ENCODE measurements at places on chromosomes 7 and 10.

DNA sequence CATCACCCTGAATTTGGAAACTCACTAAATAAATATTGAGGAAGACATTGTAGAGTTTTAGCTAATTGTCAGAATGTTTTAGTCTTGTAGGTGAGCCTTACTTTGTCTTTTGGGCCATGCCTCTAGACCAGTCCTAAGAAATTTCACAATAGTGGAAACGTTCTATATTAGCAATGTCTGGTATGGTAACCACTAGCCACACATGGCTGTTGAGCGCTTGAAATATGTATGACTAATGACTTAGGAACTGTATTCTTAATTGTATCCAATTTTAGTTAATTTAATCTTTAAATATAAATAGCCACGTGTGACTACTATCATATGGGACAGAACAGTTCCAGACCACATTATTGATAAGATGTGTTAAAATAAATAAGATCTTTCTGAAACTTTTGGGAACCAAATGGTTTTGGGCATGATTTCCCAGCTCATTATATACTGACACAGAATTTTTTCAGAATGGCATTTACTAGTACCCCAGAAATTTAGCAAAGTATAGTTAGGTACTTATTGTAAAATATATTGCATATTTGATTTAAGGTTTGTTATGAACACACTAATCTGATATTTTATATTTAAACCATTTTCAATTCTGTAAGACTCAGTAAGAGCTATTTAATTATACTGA lies 95.0 kb downstream of the VPS50 start:
- no peak for DNase-seq

DNA sequence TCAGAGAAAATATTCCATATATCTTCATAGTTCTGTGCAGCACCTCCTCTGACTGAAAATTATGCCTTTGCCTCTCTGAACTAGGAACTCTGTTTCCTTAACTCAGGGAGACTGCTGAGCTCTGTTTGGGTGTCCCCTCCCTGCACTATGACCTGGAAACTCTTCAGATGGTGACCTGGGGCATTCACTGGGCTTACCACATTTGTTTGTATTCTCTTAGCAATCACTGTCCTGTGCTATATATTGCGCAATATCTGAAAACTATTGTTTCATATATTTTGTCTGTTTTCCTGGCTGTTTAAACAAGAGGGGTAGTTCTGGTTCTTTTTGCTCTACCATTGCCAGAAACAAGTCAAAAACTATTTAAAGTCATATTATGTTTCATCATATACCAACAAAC lies 181.8 kb upstream of the KIAA1217 start:
- DNase-seq: no peak

GRCh38 chr10:110323503-110323902 lies 18.8 kb upstream of the SMNDC1 start:
- DNase-seq: peak; percentile 51

- no peak for DNase-seq
Measured at GRCh38 chr10:122590153-122590552, 29.6 kb downstream of the DMBT1 start.

- peak; percentile 18 for DNase-seq
Measured at GRCh38 chr10:23695825-23696420, 257.0 kb downstream of the OTUD1 start.

DNA sequence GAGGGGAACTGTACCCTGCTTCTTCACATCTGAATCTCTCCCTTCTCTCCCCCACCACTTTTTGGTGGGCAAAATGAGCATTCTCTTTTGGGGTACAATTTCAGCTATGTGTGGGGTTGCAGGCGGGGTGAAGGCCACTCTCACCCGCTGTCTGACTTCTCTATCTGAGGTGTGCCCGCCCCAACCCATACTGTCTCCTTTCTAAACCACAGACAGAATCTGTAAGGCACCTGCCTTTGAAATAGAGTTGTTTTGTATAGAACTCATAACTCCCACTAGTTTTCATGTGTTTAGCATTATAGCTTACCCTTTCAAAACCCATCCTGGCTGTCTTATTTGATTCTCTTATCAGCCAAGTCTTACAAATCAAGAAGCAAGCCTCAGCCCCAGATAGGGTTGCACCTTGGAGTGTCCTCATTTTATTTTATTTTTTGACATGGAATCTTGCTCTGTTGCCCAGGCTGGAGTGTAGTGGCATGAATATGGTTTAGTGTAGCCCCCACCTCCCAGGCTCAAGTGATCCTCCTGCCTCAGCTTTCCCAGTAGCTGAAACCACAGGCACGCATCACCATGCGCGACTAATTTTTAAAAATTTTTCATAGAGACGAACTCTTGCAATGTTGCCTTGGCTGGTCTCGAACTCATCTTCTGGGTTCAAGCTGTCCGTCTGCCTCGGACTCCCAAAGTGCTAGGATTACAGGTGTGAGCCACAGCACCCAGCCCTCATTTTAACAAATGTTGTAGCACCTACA lies 11.9 kb downstream of the TSPAN14 start:
- DNase-seq: no peak

GRCh38 chr10:47244560-47245500 lies 55.2 kb upstream of the GDF10 start:
- no peak for DNase-seq

DNA sequence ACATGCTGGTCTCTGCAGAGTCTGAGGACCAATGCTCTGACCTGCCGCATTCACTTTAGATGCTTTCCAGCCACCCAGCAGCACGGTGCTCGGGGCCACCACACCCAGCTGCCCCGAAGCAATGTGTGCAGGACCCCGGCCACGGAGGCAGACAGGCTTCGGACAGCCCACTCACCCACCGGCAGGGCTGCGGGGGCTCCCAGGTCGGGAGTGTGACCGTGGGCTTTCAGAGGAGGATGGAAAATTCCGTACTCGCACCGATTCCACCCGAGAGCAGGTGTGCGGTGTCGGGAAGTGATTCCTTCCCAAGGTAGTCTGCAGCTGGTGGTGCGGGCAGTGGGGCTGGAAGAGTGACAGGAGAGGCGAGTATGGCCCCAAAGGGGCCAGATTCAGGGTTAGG lies 190.9 kb downstream of the DNAJB6 start:
- DNase-seq: no peak

- DNase-seq: no peak
Measured at GRCh38 chr7:50712252-50713122, 70.2 kb downstream of the GRB10 start.

DNA sequence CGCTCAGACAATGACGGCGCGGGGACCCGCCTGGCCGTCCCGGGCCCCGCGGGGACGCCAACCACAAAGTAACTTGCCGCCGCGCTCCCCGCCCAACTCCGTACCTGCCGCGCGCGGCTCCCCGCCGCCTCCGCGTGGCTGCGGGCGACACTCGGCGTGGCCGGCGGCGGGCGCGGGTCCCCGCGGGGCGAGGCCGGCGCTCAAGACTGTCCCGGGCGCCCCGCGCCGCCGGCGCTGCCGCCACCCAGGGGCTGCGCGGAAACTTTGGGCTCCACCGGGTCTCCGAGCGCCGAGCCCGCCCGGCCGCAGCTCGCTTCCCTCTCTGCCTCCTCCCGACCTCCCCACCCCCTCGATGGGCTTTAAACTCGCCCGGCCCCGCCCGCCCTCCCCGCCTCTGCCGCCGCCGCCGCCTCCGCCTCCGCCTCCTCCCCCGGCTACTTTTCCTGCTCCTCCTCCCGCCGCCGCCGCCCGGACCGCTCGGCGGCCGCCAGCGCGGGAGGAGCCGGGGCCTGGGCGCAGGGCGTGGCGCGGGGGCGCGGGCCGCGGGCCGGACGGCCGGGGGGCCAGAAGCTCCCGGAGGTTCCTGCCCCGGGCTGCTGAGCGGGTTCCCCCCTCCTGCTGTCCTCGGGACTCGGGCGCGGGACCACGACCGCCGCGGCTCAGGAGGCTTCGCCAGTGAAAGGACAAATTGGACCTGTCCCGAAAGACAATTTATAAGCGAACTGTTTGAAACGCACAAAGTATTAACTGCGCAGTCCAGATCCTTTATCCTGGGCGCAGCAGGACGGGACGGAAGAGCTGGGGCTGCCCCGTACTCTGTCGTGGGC lies 10.6 kb upstream of the GRB10 start:
- peak; percentile 80 for DNase-seq

DNA sequence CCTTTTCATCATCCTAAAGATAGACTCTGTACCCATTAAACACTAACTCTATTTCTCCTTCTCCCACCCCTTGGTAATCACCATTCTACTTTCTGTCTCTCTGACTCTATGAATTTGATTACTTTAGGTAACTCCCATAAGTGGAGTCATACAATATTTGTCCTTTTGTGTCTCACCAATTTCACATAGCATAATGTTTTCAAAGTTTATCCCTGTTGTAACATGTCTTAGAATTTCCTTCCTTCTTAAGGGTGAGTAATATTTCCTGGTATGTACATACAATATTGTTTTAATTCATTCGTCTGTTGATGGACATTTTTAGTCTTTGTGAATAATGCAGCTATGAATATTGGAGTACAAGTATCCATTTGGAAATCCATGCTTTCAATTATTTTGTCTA lies 50.9 kb upstream of the CDCA7L start:
- DNase-seq: no peak

GRCh38 chr10:71852355-71852937 lies 1.4 kb upstream of the PSAP start:
- DNase-seq: no peak

GRCh38 chr10:2575460-2575859 lies 491.9 kb upstream of the PFKP start:
- DNase-seq: peak; percentile 18

DNA sequence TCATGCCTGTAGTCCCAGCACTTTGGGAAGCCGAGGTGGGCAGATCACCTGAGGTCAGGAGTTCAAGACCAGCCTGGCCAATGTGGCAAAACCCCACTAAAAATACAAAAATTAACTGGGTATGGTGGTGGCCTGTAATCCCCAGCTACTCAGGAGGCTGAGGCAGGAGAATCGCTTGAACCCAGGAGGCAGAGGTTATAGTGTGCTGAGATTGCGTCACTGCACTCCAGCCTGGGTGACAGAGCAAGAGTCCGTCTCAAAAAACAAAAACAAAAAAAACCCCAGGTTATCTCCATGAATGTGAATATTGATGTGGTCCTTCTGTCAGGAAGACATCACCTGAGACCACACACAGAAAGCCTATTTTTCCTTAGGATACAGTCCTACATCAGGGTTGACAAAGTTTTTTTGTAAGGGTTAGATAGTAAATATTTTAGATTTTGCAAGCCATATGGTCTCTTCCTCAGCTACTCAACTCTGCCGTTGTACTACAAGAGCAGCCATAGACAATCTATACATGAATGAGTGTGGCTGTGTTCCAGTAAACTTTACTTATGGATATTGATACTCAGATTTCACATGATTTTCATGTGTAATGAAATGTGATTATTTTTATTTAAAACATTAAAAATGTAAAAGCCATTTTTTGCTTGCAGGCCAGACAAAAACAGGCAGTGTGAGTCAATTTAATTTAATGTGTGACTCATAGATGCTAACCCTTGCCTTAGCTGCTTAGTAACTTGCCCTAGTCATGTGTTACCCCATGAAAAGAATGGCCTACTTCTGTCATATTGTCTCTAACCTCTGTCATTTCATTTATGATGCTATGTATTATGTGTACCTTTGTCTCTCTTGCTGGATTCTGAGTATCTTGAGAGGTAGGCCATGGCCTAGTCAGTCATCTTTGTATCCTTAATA lies 78.1 kb downstream of the TPST1 start:
- DNase-seq: no peak

GRCh38 chr7:91187061-91187460 lies 77.2 kb upstream of the FZD1 start:
- no peak for DNase-seq

DNA sequence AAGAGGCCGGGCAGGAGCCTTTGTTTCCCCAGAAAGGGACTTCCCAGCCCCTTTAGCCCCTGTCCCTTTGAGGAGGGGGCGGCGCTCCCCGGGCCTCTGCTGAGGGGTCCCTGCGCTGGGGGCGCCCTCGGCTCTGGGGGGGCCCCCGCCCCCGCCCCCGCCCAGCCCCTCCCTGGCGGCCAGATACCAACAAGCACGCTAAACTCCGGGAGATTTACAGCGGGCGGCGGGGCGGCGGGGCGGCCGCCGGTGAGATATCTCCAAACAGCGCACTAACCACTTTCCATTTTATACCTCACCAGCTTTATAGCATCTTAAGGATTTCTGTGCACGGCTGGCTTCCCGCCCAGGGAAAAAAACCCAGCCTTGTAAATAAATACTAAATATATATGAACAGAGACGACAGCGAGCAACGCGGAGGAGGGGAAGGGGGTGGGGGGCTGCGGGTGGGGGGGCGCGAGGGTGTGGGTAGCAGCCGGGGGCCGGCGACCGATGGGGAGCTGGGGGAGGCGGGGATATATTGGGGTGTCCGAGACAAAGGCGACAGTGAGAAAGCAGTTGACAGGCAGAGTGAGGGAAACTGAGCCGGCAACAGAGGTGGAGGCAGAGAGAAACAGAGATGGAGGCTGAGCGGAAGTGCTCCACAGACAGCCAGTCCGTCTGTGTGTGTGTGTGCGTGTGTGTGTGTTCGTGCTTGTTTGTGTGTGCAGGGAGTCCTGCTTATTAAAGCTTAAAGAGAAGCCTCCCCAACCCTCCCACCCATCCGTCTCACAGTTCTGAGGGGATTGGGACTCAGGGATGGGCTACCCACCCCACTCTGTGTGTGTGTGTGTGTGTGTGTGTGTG lies 85.8 kb downstream of the HIF1AN start:
- no peak for DNase-seq

DNA sequence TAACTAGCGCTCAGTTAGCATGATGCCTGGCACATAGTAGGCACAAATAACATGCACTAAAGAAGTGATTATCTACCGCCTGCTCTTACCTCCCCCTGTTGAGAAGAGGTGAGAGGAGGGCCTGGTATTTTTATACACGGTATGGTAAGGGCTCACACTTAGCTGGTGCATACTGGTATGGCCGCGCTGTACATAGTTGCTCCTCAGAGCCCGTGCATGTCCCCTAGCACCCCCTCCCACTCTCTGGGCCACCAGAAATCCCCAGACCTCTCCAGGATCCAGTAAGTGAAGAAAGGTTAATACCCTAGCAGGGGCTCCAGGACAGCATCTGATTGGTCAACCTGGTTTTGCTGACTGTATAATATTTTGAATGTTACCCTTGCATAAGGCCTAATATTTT lies 121.4 kb downstream of the RAB11FIP2 start:
- DNase-seq: no peak

DNA sequence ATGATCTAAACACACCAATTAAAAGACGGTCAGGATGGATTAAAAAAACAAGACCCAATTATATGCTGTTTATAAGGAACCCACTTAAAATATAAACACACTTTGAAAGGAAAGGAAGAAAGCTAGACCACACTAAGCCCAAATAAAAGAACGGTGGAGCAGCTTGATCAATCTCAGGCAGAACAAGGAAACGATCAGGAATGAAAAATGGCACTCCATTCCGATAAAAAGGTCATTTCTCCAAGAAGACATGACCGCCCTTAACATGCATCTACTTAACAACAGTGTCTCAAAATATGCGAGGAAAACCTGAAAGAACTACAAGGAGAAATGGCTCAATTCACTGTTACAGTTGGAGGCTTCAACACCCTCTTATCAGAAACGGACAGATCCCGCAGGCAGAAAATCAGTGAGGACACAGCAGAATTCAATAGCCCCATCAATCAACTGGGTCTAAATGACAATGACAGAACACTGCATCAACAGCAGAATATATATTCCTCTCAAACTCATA lies 210.0 kb downstream of the MAD1L1 start:
- no peak for DNase-seq

- peak; percentile 56 for DNase-seq
Measured at GRCh38 chr10:77511498-77512218, 126.0 kb downstream of the KCNMA1 start.

GRCh38 chr7:3552499-3552898 lies 251.4 kb downstream of the SDK1 start:
- DNase-seq: no peak

GRCh38 chr10:95513941-95514392 lies 47.2 kb downstream of the SORBS1 start:
- no peak for DNase-seq
